ENCODE measurements at places on chromosomes 3 and 15. TPM values are rescaled to one million over a fixed set of nuclear protein-coding genes. Genes with fewer than 3 reads are reported as not detected.

The CERS3 gene
- total RNA-seq: not detected

The HTR3E gene
- total RNA-seq: not detected

The TYRO3 gene
- total RNA-seq: 26.0 TPM

The OXTR gene
- 5.6 TPM for total RNA-seq

The HYKK gene
- not detected for total RNA-seq

The ZPLD1 gene
- total RNA-seq: 0.17 TPM

The SLC28A1 gene
- total RNA-seq: not detected

The PAK6 gene
- 1.5 TPM for total RNA-seq

The GHSR gene
- not detected for total RNA-seq

The ADCY5 gene
- 0.21 TPM for total RNA-seq

The C15orf62 gene
- 0.33 TPM for total RNA-seq

DNA sequence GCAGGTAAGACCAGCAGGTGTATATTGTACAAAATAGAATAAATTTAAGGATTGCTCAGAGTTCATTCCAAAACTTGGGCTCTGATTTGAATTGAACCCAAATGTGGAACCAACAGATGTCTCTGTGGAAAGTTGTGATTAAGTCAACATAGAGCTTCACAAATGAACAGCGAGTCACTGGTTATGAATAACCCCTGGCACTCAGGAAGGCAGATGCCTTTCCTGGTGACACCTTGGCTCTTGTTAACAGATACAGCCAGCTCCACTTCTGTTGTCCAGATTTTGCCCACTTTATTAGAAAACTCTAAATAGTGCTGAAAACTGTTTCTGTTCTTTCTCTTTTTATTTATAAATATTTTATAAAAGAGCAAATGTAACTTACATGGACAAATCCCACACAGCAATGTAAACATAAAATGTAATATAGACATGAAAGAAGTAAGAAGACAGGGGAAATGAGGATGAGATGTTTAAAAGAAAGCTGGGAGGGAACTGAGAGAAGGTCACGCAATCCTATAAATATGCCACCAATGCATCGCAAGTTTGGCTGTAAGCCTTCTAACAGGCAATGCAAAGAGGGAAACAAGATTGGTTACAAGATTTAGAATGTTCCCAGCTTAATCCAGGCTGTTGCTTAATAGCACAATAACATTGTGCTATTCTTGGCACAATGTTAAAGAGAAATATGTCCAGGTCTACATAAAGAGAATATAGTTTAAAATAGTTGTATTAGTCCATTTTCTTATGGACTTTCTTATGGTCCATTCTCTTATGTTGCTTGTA, 495.5 kb downstream of the TAFA4 start:
- DNase-seq: no peak

DNA sequence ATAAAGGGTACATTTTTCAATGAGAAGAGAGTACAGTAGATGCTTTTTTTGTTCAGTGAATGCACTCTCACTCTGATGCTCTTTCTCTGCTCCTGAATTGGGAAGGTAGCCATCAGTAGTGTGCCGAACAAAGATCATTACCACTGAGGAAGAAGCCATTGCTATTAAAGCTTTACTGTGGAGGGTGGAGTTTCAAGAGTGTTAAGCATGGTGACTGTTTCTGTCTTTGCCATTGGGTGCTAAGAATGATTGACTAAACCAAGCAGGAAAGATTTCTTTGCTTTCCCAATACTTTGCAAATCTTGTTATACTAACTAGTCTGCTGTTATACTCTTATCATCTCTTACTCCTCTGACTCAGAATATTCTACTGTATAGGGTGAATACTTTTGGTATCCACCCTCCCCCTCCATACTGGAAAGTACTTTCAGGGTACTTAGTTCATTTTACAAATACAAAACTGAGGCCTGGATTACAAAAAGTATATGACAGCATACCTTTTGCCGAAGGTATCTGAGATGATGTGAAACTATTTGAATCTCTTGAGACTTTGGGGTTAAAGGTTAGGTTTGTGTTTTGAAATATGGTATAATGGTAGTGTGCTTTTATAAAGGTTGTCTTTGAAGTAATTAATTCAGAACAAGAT, 1.7 kb downstream of the RAB11A start:
- peak; percentile 65 for DNase-seq

- no peak for DNase-seq
Measured at GRCh38 chr15:59008086-59008485, 20.6 kb downstream of the RNF111 start.

GRCh38 chr3:173397161-173398110, at the start of gene NLGN1:
TSS of gene NLGN1 (plus strand) at chr3:173397744.
- DNase-seq: peak; percentile 54

DNA sequence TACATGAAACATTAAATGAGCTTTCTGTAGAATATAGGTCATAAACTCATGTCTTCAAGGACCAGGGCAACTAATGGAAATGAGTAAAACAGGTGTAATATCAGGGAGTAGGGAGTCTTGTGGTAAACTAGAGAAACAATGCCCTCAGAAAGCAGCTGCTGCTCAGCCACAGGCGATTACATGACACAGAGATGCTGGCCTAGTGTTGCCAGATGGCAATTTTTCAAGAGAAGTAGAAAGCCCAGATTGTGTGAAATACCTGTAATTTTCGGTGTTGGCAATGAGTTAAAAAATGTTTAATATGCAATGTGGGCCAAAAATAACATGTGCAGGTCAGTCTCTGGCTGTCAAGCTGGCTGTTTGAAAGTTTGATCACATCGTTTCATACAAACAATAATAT, 23.4 kb downstream of the NCEH1 start:
- DNase-seq: no peak

DNA sequence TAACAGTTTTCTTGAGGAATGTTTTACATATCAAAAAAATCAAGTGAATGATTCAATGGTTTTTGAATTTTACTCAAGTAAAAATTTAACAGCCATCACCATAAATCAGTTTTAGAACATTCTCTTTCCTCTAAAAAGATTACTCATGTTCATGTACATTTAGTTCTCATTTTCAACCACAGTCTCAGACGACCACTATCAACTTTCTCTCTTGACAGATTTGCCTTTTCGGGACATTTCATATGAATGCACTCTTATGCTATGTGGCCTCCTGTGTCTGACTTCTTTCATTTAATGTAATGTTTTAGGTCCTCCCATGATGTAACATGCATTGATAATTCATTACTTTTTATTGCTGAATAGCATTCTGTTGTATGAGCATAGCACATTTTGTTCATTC, 309.3 kb upstream of the PLSCR5 start:
- no peak for DNase-seq

GRCh38 chr15:51162865-51163762, 68.4 kb upstream of the TNFAIP8L3 start:
- peak; percentile 78 for DNase-seq

- DNase-seq: peak; percentile 49
Measured at GRCh38 chr3:128112357-128112968, 11.1 kb downstream of the RUVBL1 start.

- peak; percentile 42 for DNase-seq
Measured at GRCh38 chr3:100106094-100106493, 8.2 kb downstream of the FILIP1L start.

- no peak for DNase-seq
Measured at GRCh38 chr3:178131801-178132200, 404.4 kb upstream of the KCNMB2 start.

DNA sequence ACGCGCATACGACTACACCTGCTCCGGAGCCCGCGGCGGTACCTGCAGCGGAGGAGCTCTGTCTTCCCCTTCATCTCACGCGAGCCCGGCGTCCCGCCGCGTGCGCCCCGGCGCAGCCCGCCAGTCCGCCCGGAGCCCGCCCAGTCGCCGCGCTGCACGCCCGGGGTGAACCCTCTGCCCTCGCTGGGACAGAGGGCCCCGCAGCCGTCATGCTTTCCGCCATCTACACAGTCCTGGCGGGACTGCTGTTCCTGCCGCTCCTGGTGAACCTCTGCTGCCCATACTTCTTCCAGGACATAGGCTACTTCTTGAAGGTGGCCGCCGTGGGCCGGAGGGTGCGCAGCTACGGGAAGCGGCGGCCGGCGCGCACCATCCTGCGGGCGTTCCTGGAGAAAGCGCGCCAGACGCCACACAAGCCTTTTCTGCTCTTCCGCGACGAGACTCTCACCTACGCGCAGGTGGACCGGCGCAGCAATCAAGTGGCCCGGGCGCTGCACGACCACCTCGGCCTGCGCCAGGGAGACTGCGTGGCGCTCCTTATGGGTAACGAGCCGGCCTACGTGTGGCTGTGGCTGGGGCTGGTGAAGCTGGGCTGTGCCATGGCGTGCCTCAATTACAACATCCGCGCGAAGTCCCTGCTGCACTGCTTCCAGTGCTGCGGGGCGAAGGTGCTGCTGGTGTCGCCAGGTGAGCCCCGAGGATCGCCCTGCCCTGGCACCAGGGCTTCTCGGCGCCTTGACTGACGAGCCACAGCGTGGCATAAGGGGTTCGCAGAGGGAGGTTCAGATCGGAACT, 420 bp downstream of the SLC27A2 start:
- DNase-seq: no peak

GRCh38 chr15:23073890-23074646, 34.7 kb upstream of the TUBGCP5 start:
- peak; percentile 53 for DNase-seq

DNA sequence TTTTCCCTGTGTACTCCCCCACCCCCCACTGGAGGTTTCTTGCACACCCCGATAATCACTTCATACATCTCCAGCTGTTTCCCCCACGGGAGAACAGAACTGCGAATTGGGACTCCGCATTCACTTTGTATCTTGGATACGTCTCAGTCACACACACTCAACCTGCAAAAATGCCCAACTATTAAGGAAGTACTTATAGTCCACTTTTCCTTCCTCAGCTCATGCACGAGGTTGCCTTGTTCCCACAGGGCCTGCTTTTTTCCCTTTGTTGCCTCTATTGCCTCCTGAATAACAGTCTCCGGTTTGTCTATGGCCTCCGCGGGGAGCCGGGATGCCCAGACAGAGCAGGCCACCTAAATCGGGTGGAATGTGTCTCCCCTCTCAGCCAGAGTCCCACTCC, 282.3 kb downstream of the PYDC2 start:
- DNase-seq: no peak

DNA sequence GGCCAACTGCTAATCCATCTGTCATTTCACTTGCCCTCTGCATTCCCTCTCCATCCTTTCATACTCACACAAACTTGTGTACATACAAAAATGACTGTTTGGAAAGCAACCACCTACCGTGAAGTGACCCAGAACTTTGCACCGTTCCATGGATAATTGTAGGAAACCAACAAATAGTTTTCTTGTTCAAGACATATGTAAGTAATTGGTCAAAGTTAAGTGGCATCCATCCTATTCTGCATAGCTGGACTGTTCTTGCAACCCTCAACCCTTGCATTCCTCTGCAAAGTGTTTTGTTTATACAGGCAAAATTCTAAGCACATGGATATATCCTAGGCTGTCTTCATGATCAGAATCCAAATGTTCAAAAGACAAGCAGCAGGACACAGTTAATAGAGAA, 592.5 kb downstream of the MECOM start:
- no peak for DNase-seq

DNA sequence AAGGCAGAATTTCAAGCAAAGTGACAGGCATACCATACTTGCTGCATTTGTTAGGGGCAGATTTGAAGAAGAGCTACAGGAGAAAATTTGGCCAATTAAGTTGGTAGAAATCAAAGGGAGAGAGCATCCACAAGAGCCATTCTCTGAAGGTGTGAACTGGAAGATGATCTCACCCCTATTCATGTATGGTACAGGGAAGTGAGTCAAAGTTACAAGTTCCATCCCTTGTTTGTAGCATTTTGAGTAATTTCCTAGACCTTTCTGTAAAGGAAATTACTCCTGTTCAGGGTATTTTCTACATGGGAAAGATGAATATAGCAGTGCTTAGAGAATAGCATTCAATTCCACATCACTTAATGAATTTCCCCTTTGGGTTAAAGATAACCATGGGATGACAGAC, 28.4 kb downstream of the TTC14 start:
- DNase-seq: no peak

DNA sequence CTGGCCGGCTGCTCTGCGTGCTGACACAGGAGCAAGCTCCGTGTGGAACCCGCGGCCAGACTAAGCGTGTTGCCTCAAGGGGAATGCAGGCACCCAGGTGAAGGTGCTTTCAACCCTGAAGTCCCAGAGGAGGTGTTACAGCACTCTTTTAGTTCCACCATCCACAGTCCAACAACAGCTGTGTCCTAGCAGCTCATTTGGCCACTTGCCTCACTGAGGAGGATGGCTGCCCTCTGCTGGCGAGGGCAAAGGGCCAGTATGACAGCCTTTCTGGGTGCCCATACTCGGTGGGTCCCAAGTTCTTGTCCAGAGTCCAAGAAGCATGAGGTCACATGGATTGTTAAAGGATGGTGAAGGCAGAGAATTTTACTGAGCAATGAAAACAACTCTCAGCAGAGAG, 87.8 kb downstream of the C3orf85 start:
- DNase-seq: no peak

DNA sequence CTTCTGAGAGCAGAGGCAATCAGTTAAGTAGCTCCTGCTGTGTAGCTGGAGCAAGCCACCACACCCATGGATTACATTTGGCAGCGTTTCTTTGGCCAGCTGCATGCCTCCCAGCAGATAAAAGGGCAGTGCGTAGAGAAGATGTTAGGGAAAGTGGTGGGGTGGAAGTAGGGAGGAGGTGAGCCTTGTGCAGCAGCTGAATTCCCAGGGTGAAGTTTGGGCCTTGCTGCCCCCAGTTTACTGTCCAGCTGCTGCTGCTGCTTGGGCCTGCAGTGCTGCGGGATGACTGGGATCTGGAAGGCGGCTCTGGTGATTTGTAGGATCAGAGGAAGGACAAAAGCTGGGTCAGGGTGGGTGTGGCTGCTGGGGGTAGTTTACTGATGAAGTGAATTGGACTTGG, 318.7 kb upstream of the C2CD4B start:
- peak; percentile 40 for DNase-seq

DNA sequence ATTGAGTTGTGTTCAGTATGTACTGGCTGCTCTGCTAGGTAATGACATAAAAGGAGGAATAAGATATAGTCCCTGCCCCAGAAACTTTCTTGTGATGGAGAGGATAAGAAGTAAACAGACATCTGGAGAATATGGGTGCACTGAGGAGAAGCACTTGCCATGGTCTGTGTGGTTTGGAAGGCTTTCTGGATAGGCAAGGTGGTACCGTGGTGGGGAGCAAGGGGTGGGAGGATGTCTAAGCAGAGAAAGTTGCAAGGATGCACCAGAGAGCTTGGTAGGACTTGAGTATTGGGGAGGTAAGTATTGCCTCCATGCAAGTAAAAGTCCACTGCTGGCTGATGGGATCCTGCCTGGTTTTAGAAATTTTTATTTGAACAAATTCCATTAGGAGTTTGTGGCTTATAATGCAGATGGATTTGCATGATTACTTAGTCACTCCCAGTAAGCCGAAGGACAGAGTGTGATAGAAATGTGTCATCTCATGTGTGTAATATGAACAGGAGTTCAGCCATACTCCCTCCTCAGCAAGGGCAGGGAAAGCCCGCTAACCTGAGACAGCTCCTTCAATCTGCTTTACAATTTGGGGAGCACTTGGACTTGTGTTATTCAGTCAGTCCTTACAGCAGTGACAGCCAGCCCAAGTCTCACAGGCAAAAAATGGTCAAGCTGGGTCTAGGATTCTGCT, 53.6 kb downstream of the CLSTN2 start:
- no peak for DNase-seq

DNA sequence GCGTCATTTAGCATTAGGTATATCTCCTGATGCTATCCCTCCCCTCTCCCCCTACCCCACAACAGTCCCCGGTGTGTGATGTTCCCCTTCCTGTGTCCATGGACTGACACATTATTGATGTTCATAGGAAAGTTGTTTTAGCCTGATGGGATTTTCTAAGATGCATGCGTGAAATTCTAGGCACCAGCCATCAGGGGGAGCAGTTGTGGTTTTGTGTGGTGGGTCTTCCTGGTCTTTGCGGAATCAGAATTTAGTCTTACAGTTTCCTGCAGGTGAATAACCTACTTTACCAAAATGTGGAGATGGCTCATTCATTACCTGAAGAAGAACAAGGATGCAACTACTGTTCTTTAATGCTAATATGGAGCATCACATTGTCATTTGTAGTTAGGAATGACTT, 455.0 kb upstream of the THBS1 start:
- peak; percentile 63 for DNase-seq
